ENCODE measurements at places on chromosomes 12 and 14.

GRCh38 chr12:100833282-100833681 is 38.7 kb downstream of the ANO4 start:
- DNase-seq, result no peak

GRCh38 chr14:93706360-93706955 is 81.8 kb downstream of the PRIMA1 start:
- DNase-seq, result no peak

DNA sequence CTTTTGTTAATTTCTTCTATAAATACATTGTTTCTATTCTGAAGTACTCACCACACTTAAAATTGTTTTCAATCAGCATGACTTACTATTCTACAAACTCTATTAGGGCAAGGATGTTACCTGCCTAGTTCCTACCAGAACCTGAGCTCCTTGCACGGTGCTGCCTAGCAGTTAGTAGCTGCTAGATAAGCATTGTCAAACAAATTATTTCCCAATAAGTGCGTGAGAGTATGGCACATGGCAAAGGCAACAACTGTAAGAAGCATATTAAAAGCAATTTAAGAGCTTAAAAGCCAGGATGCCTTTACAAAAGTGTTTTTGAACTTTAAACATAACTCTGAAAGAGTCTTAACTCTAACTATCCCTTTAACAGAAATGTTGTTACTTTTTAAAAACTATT is 8.2 kb upstream of the LYZ start:
- DNase-seq, result no peak

GRCh38 chr14:105456736-105457617 is 17.6 kb upstream of the CRIP2 start:
- DNase-seq, result no peak

GRCh38 chr12:121034616-121035305 is 4.3 kb downstream of the OASL start:
- DNase-seq, result no peak

GRCh38 chr12:112170376-112170775 is 45.0 kb downstream of the TRAFD1 start:
- peak; percentile 17 for DNase-seq

Measured in stimulated activated CD4-positive, alpha-beta T cell treated with anti-CD3 and anti-CD28 coated beads, Interleukin-4, amount 100 ng/mL, for 4 hours (primary cell).